ENCODE measurements at places on chromosomes 16 and 17.

DNA sequence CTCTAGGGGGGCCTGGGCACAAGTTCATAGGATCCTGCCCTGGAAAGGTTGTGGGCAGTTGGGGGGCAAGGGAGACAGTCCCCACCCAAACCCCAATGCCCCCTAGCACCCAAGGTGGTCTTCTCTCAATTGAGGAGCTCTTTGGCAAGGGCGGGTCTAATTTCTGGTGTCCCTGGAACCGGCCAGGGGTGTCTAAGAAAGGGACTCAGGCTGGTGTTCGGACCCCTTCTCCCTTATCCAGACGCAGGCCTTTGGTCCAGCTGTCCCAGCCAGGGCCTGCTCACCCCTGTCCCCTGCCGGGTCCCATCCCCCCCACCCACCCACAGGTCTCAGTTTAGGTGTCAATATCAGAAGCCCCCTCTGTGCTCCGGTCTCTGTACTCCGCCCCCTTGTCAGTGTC, 860 bp upstream of the ARHGDIG start:
- no peak for DNase-seq

DNA sequence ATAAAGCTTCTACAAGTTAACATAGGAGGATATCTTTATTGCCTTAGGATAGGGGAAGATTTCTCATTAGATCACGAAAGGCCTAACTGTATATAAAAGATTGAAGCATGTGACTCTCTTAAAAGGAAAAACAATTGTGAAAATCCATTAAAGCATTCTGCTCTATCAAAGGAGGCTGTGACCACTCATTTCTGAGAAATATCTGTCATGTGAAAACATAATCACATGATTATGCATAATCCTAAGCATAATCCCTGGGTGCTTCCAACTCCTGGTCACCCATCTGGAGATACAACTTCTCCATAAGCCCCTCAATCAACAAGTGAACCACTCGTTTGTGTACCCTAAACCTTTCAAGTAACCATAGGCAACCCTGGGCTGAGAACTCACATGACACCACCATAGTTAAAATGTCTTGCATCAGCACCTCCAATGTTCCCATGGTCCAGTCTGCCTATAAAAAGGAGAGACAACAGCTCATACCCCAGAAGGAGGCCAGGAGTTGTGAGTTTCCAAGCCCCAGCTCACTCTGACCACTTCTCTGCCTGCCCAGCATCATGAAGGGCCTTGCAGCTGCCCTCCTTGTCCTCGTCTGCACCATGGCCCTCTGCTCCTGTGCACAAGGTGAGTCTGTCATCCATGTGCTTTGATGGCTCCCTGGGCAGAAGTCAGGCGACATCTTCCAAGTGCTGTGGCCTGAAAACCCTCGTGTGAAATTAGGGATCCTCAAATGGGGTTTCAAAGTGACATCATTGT, at the start of gene CCL18:
CCL18 (plus strand) TSS at position 487 of the 756 bp plus-strand sequence; CDS start at position 558, 71 bp downstream.
- no peak for DNase-seq

GRCh38 chr17:2936771-2937321, 126.6 kb downstream of the OR1D5 start:
- DNase-seq = no peak

- no peak for DNase-seq
Measured at GRCh38 chr17:8735336-8735939, 9.2 kb downstream of the CCDC42 start.

GRCh38 chr16:7182510-7183109, 150.0 kb upstream of the RBFOX1 start:
- DNase-seq = no peak

DNA sequence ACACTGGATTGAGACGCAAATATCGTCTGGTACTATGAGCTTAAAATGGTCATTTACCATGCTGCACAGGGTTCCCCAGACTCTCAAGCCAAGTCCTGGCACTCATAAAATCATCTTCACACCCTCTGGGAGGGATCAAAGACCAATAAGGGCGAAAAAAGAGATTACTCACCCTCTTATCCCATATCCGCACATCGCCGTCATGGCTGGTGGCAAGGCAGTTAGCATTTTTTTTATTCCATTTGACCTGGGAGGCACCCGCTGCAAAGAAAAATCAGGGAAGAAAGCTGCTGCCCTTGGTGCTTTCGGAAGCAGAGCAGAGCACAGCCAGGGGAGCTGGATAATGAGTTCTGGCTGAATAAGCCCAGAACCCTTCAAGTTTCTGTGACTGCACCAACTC, 42.4 kb downstream of the WDR59 start:
- DNase-seq = no peak

DNA sequence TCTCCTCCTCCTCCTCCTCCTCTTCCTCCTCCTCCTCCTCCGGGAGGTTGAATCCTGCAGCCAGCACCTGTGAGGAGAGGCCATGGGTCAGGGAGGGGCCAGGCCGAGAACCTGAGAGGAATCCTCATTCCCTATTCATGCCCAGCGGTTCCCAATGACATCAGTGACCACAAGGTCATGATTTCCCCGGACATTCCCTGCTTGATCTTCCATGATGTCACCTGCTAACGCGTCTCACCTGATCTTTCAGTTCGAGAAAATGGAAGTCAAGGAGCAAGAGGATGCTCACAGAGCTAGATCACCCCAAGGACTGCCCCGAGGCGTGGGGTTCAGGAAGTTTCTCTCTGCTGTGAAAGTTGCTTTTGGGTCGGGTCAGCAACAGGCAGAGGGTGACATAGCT, 5.4 kb downstream of the APOBR start:
- no peak for DNase-seq

DNA sequence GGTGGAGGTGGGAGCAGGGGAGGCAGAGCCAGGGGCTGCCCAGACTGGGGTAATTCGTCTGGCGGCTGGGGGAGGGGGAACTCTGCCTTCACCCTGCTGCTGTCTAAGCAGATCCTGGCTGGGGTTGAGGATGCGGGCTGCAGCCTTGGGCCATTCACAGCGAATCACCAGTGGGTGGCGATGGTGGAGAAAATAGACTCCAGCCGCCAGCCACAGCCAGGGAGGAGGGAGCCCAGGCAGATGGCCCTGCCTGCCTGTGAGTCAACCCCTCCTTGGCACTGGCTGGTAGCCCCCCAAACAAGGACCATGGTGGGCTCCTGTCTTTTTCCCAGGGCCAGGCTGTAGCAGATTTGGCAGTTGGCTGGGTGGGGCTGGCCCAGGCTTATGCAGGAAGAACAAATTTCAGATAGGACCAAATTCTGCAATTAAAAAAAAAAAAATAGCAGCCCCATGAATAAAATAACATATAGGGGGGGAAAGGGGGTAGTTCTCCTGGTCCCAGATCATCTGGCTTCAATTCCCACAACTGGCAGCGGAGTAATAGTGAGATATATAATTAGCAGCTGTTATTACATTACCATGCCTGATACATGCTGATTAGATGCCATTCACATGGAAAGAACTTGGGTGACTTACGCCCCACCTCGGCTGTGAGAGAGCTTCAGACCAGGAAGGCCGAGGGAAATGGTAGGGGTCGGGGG, 41.5 kb upstream of the CDH5 start:
- DNase-seq = no peak

DNA sequence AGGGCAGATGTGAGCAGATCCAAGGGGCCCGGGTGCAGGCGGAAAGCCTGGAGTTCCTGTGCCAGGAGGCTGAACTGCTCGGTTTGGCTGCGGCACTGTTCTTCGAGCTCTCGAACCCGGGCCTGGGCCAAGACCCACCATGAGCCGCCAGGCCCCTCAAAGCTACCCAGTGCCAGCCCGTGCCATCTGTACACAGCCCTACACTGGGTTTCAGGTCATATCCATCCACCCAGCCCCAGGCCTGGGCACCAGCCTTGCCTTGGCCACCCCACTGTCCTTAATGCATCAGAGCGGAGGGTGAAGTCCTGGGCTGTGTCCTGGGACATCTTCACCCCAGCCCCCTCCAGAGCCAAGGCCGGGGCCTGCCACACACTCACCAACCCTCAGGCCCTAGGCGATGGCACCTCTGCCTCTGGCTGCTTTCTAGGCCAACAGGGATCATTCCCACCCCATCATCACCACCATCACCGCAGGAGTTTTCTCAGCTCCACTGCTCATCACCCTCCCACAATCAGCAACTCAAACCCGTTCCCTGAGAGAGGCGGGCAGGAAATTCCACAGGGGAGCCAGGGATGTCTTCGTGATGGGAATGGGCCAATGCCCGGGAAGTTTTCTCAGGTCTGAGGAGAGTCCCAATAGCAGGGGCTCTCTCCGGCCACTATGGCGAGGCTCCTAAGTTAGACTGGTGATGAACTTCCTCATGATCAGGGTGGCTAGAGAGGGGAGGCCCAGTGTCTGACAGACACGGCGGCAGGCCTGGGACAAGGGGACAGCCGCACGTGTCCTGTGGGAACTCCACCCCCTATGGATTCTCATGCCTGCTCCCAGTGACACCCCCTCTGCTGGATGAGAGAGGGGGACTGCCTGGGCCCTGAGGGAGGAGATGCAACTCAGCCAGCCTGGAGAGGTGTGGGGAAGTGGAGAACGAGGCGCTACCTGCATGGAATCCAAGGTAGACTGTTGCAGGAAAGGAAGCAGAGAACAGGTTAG, 9.1 kb downstream of the TSPOAP1 start:
- DNase-seq = no peak

GRCh38 chr16:68272507-68273209, 8.3 kb downstream of the SLC7A6 start:
- no peak for DNase-seq

GRCh38 chr17:80029258-80029974, 6.3 kb downstream of the TBC1D16 start:
- peak; percentile 78 for DNase-seq

GRCh38 chr17:63370696-63371095, 75.4 kb downstream of the CYB561 start:
- DNase-seq = no peak

DNA sequence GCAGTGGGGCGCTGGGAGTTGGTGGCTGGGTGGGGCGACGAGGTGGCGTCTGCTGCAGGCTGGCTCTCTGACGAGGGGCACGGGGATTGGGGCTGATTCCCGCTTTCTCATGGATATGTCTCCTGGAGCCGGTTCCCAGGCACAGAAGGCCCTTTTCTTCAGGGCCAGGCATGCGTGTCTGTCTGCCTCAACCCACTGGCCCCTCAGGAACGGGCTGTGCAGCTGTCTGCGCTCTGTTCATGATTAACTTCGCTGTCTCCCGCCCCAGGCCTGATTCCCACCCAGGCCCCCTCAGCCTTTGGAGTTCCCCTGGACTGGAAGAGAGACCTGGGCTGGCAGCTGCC, 53.1 kb downstream of the RAP1GAP2 start:
- DNase-seq = no peak

DNA sequence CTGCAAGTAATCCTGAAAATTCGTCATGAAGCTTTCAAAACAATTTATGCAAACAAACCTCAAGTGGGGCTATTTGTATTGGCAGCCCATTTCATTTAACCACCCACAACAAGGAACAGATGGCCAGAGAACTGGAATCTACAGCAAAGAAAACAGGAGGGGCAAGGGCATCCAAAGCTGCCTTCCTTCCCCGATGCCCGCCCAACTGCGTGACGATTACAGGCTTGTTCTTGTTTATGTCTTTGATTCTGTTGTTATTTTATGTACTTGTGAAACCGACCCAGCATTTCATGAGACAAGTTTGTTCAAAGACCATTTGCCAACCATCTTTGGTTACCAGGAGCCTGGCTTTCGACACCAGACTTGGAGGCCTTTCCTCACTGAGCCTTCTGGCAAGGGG, 59.1 kb upstream of the IRX6 start:
- DNase-seq = no peak

GRCh38 chr17:66633317-66633965, 201.5 kb upstream of the CACNG5 start:
- DNase-seq = no peak

GRCh38 chr17:76542566-76542971, 2.7 kb downstream of the PRCD start:
- no peak for DNase-seq

- no peak for DNase-seq
Measured at GRCh38 chr16:1448536-1449116, 4.3 kb upstream of the CCDC154 start.

DNA sequence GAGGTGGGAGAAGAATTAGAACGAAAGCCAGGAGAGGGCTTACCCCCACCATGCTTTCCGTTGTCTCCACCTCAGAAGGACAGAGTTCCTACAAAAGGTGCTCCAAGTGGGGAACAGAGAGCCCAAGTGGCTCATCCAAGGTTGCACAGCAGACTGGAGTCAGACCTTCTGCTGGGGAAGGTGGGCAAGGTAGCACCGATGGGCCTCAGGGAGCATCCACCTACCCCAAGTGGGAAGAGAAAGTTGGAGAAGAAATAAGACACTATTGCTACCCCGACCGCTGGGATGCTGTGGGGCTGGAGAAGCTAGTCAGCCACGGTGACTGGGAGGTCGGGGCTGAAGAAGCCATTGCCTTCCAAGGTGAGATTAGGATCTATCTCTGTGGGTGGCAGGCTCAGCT, 21.5 kb downstream of the UNC119 start:
- no peak for DNase-seq

GRCh38 chr17:83171661-83172060, 92.3 kb downstream of the METRNL start:
- DNase-seq = no peak

DNA sequence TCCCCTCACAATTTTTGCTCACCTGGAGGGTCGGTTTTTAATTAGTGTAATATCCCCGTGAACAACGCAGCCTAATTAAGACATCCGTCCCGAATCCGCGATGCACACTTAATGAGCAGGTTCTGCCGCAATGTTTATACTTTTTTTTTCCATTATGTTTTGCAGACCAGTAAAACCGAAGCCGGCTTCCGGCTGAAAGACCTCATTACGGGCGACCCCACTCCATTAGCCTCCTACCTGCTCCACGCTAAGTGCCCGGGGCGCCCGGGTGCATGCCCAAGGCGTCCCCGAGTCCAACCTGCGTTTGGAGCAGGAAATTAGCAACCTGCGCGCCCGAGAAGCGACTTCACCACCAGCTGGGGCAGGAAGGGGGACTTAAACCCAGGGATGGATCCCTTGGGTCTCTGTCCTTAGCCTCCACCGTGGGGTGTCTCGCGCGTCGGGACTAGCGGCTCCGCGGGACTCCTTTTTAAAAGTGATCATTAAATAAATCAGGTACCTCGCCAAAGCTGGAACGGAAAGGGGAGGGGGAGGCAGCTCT, 1.7 kb downstream of the RBFOX3 start:
- DNase-seq = no peak

- no peak for DNase-seq
Measured at GRCh38 chr17:76683921-76684745, 26.6 kb downstream of the MXRA7 start.

GRCh38 chr17:50947782-50948543, 81.8 kb upstream of the TOB1 start:
- DNase-seq = no peak

DNA sequence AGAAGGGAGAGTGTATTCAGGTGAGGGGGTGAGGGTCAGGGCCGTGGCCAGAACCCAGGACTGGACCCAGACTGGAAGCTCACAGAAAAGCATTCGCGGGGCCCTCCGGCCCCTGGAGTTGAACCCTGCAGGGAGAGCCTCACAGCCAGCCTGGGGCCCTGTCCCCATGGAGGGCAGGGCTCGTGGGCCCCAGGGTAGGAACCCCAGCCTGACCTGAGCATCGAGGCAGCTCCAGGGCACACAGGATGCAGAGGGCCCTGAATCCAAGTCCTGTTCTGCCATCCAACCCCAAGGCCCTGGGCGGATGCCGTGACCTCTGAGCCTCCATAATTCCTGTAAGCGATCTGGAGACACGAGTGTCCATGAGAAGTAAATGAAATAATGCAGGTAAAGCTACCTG, 79.1 kb downstream of the MGAT5B start:
- no peak for DNase-seq

GRCh38 chr16:10577305-10578202, 2.8 kb downstream of the EMP2 start:
- no peak for DNase-seq
